ENCODE measurements at places on chromosomes 5 and 9.

DNA sequence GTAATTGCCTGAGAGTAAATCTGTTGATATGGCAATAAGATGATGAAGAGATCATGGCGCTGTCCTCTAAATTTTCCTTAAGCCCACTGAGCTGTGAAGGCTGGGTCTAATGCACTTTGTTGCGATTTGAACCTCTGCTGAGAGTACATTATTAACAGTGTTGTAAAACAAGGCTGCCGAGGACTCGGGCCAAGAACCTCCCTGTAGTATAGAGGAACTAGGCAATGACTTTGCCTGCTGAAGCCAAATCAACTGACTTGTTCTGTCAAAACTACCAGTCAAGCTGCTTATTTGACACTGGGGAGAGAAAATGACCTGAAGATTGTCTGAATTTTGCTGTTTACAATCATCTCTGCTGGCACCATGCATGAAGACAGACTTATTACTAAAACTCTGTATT, 1154.7 kb downstream of the DTWD2 start:
- DNase-seq: no peak

DNA sequence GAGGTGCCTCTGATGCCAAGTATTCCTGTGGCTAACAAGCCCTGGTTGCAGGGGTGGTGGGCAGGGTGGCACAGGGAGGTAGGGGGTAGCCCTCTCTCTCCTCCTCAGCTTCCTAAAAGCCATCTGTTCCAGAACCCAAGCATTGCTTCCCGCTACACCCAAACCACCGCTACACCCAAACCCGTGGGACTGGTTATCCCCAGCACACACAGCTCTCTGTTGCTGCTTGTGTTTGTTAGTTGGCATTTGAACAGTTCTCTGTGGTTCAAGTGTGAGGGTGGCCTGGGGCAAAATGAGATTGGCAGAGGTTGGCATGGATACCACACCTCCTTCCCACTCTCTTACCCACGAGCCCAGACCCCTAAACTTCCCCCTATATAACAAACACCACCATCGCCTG, 40.4 kb downstream of the SPARC start:
- DNase-seq: no peak

DNA sequence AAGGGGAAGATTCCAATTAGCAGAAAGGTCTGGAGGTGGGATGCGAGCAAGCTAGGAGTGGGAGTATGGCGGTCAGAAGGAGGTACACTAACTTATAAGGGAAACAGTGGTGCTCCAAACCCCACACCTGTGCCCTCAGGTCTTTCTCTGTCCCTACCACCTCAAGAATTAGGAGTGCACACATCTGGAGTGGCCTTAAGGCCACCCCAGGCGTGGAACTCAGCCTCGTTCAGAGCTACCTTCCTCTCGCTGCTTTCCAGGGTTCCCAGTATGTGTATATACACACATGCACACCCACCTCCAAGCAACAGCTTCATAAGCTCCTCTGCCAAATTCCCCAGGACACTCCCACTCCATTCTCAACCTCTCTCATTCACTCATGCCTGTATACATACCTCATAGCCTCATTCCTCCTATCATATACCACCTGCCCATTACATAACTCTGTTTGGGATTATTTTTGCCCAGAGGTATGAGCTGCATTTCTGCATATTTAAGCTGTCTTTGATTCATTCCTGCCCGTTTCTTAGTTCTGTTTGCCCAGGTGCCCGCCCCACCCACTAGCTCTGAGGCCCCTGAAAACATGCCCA, 118.7 kb downstream of the PSD2 start:
- no peak for DNase-seq

GRCh38 chr9:109974143-109974917, 194.3 kb downstream of the PALM2AKAP2 start:
- no peak for DNase-seq

DNA sequence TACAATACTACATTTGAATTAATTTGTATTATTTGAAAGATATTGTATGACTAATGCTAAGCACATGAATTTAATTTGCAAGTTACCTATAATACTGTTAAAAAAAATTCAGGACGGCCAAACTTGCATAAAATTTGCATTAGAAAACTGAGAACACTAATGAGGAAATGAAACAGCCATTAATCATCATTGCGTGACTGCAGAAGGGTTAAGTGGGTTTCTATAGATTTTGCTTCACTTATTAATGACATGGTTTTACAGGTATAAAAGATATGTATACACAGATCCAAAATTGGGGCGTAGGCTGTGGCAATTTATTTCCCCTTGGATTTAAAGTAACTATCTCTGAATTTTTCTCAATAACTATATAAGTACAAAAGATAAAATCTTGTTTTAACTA, 882.6 kb downstream of the PTPRD start:
- no peak for DNase-seq

DNA sequence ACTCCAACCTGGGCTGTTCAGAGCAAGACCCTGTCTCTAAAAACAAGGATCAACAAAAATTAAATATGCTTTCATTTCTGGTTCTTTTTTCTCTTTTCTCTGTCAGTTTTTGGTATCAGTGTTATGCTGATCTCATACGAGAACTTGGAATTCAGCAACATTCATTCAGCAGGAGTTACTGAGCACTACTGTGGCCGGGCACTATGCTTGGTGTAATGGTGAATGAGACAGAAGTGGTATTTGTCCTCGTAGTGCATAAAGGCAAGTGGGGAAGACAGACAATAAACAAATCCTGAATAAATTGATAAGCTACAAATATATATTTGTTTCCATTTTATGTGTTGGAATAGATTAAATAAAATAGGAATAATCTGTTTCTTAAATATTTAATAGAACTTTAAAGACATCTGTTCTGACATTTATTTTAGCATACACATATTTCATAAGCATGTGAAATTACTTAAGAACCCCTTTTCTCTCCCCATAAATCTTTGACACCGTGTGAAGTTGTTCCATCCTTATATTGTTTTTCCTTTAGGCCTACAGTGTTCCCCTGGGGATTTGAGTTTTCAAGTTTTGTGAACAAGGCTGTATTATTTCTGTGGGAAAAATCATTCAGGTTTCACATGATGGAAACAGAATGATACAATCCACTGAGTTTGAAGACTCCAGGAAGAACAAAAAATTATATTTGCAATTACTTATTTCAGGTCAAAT, 24.6 kb downstream of the UBAP1 start:
- DNase-seq: no peak

DNA sequence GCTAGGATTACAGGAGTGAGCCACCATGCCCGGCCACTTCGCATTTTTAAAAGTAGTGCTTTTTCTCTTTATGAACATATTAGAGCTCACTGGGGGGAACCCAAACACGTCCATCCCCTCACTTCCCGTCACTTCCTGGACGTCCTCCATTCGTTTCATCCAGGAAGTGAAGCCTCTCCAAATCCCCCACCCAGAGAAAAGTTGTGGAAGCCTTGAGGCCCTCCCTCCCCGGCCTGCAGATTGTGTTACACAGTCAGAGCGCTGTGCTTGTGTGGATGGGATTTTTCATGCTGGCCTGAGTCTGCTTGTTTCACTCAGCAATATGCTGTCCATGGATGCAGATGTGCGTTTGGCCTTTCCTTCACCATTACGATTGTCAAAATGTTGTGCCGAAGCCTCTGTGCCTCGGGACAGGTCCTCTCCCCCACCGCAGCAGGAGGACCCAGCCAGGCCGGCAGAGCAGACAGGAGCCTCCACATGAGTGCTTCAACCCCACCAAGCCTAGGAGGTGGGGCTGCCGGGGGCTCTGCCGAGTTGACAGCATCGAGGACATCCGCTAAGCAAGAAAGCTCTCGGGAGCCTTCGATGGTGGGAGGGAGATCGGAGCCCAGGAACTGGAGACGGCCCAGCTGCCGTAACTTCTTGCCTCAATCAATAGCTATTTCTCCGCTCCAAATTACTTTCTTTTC, 121.6 kb upstream of the PPP1R26 start:
- DNase-seq: no peak

DNA sequence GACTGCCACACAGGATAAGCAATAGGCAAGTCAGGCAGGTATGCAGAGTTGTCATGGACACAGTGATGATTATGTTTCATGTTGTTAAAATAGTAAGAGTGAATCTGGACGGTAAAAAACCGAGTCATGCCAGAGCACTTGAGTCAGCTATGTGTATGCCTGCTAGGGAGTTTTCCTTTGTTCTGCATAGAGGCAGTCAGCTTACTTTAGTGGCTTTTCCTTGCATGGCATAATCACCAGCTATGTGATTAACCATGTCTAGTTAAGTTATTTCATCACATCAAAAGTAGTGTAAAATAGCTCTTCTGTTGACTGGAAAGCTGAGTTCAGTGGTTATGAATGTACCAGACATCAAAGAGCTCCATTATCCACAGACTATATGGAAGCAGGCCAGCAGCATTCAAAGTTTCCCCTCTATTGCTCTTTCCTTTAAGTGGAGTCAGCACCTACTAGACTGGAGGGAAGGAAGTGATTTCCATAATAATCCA, 989.8 kb downstream of the TLE1 start:
- DNase-seq: no peak

DNA sequence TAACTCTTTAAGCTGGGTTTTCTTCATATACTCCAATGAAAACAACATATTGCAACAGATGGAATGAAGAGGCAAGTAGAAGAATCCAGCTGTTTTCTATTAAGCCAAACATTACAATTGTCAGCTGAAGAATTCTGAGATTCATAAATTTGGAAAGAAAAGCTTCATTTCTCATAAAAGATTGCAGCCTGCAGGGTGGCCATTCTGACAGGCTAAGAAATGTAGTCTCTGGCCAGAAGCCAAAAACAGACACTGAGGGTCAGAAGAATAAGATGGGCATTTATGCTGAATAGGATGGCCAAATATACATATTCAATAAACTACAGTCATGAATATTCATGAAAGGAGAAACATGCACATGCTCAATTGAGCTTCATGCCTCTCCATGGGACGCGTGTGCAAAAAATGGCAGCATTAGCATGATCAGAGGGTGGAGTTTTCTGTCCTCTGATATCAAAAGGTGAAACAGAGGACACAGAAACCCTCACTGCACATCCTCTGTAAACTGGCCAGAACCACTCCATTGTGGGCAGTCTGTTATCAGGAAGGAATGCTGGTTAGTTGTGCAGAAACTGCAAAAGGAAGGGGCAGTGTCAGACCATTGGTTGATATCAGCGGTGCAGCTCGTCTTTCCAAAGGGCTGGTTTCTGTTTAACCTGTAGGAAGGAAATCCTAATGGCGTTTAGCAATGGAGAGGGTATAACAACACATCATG, 50.2 kb downstream of the FXN start:
- DNase-seq: no peak

GRCh38 chr5:120644516-120644915, 180.4 kb downstream of the PRR16 start:
- no peak for DNase-seq
